Activated T-helper 9 cell treated with anti-CD3 and anti-CD28 coated beads, Interleukin-2, amount 50 U/mL, for 16 hours (primary cell): ENCODE measurements at places on chromosomes 2 and 18.

GRCh38 chr2:198279026-198279425 is 474.6 kb downstream of the PLCL1 start:
- DNase-seq: no peak

- DNase-seq: no peak
These were observed 170.1 kb upstream of the KYNU start for GRCh38 chr2:142707318-142707717.

DNA sequence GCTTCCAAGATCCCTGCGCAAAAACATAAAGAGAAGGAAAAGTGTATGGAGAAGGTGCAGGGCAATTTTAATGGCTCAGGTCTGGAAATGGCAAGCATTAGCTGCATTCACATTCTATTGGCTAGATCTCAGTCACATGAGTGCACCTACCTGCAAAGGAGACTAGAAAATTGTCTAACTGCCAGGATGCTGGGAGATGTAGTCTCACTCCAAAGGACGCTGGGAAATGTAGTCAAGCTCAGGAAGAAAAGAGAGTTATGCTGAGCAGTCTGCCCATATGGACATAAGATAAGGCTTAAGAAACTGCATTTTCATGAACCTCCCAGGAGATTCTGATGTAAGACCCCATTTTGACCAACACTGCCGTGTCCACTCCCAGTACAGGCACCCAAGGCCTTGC is 9.5 kb upstream of the KLHL29 start:
- no peak for DNase-seq

- no peak for DNase-seq
These were observed 33.8 kb downstream of the LPIN2 start for GRCh38 chr18:2979129-2979528.

DNA sequence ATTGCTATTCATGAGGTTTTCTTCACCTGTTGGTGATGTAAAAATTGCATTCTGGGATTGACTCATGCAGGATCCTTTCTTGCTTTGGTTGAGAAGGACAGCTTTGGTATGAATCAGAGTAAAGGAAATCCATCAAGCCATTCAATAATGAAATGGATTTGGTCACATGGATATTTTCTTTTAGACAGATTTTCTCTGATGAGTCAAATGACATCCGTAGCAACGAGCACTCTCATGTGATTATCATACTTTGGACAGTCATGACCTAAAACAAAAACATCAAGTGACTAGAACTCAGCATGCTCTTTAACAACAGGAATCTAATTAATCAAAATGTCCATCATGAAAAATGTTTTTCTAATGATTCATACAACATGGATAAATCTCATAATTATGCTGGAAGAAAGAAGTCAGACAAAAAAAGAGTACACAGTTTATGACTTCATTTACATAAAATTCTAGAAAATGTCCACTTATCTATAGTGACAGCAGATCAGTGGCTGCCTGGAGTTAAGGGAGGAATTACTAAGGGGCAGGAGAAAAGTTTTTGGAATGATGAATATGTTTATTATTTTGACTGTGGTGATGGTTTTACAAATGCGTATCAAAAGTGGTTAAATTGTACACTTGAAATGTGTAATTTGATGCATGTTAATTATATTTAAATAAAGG is 30.7 kb downstream of the TRAK2 start:
- DNase-seq: no peak

DNA sequence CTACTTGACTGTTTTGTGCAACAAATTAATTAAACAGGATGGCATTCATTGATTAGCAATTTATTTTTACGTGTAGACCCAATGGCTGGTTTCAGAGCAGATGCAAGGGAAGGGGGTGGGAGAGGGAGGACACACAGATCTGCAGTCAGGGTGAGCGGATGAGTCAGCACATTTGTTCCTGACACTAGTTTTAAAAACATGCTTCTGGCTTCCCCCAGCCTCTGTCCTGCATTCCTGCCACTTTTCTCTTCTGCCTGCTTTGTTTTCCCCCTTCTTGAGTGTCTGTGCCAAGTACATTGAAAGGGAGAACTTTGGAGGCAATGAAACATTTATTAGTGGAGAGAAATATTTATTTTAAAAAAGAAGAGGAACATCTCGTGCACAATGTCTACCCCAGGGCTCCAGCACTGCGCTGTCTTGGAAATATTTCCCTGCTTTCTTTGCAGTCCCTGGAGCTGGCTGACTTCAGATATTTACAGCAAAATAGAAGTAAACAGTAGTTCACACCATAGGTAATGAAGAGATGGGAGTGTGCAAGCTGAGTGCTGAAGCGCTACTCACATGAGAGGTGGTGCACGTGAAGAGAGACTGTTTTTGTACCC is 52.2 kb downstream of the NRP2 start:
- no peak for DNase-seq

GRCh38 chr18:75844146-75844545 is 416.6 kb upstream of the SMIM21 start:
- DNase-seq: no peak

GRCh38 chr2:219087361-219087760 is 26.6 kb upstream of the IHH start:
- no peak for DNase-seq

DNA sequence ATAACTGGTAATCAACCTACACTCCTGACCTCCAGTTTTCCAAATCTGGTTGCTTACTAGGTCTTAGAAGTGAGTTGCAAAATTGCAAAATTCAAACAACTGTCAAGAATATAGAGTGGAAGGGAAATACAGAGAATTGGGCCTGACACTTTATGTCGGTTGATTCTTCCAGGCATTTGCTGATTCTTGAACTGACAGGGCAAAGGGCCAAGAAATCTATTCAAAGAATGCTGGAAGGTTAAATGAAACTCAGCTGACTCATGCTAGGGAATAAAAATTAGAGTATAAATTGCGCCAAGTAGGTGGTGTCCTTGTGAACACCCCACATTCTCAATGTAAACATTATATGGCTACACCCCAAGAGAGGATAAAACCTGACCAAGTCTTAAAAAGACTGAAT is 21.5 kb upstream of the ZSCAN30 start:
- no peak for DNase-seq

DNA sequence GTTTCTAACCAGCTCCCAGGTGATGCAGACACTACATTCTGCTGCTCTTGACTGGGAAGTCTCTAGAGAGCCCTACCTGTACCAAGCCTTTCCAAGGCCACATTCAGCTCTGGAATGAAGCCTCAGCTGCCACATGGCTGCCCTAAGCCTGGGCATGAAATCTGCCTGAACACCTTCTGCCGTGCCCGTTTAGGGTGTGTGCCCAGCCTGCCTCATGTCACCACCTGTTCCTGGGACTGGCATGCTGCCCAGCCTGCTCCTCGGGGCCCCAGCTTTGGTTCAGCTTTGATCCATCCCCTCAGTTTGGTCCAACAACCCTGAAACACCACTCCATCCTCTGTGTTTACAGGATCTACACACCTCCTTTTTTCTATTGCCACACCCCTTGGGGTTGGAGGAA is 210.9 kb downstream of the L3MBTL4 start:
- DNase-seq: no peak

DNA sequence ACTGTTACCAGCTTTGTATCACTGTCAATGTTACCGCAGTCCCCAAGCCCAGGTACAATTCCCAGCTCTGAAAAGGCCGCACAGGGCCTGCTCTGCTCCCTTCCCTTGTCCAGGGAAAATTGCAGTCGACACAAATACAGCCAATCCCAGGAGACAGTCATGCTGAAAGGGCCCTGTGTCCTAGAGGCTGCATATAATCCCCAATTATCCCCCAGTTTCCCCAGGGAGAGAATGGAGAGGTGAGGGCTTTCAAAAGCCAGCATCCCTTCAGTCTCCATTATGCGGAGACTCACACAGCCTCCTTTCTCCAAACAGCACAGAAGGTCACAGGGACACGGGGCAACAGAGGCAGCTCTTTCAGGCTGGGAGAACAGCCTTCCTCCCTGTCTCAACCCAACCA is 17.1 kb upstream of the CTIF start:
- no peak for DNase-seq

DNA sequence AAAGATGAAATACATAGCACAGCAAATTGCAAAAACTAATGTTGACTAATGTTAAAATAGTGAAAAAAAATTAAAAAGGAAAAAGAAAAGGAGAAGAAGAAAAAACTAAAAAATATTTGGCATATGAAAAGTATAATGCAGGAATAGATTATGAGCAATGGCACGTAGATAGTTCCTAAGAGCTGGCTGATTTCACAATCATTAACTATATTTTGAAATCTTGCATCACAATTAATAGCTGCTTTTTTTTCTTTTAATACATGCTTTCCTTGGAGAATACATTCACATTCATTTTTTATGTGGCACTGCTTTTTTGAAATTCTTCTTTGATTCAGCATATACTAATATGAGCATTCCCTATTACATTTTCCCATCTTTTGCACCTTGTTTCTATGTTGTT is 299.8 kb downstream of the DPP10 start:
- no peak for DNase-seq

DNA sequence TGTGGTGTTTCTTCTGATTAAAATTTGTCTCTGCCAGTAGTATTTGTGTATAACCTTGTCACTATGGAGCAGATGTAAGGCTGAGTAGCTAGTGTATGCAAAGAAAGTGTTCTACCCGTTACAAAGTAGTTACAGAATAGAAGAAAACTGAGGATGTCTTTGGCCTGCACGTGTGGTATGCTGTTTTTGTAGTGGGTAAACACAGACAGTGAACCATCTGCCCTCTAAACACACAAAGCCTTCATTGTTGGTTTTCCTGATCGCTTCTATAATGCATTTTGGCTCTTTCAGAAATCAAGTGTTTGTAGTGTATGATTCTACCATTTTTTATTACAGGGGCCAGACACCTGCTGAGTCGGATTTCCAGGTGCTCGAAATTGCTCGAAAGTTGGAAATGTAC is 61.5 kb downstream of the FARP2 start:
- DNase-seq: no peak

- DNase-seq: no peak
These were observed 144.0 kb downstream of the LDLRAD4 start for GRCh38 chr18:13362607-13363006.

GRCh38 chr18:8620845-8621244 is 11.6 kb downstream of the RAB12 start:
- no peak for DNase-seq

GRCh38 chr2:18154259-18154658 is 275.8 kb downstream of the KCNS3 start:
- no peak for DNase-seq

- no peak for DNase-seq
These were observed 81.9 kb upstream of the PKDCC start for GRCh38 chr2:41965909-41966295.

GRCh38 chr2:32495139-32495538 is 132.7 kb upstream of the TTC27 start:
- no peak for DNase-seq

GRCh38 chr2:162475661-162476060 is 131.7 kb downstream of the GCA start:
- DNase-seq: no peak

- no peak for DNase-seq
These were observed 594 bp downstream of the RAD51AP2 start for GRCh38 chr2:17517481-17518211.

- DNase-seq: no peak
These were observed 20.3 kb downstream of the MYO1B start for GRCh38 chr2:191265311-191266170.

- DNase-seq: no peak
These were observed 633.9 kb downstream of the STK39 start for GRCh38 chr2:167613471-167613870.

DNA sequence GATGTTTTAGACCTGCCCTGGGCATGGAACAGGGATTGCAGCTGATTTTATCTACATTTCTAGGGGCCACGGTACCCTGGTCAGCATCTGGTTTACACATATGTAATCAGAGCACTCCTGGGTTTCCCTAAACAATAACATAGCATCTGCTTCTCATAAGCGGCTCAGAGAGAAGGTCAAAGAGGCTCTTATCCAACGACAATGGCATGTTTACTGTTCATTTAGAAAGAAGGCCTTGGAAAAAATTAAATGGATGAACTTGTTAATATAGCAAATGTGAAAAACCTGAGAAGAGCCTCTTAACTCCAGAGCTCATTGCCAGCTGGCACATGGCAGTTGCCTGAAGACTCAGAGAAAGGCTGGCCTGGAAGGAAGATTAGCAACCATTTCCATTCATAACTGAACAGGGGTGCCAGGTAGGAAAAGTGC is 202.8 kb upstream of the THUMPD2 start:
- no peak for DNase-seq

DNA sequence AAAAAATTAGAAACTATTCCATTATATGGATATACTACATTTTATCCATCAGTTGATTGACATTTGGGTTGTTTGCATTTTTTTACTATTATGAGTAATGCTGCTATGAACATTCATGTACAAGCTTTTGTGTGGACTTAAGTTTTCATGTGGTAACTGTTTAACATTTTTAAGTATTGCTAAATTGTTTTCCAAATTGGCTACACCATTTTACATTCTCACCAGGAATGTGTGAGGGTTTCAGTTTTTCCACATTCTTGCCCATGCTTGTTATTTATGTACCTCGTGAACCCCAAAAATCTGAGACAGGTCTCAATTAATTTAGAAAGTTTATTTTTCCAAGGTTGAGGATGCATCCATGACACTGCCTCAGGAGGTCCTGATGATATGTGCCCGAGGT is 3.1 kb upstream of the TXNL4A start:
- no peak for DNase-seq

- DNase-seq: no peak
These were observed 726.0 kb downstream of the KCNJ3 start for GRCh38 chr2:155424518-155424917.

GRCh38 chr18:79394534-79395307 is 1.0 kb upstream of the NFATC1 start:
- DNase-seq: peak; percentile 66

GRCh38 chr2:8234253-8234652 is 447.6 kb upstream of the ID2 start:
- DNase-seq: no peak

DNA sequence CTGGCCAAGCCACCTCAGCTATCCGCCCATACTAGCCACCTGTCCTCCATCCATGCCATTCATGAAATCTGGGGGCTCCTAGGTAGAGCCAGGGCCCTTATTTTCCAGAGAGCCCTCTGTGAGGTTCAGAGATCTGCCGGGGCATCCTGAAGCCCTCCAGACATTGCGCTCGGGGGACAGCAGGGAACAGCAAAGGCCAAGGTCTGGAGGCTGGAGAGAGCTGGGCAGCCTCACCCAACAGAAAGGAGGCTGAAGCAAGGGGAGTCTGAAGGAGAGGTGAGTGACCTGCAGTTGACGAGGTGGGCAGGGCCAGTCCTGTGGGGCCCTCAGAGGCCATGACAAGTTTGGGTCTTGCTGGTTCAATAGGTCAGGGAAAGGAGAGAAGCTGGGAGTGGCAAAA is 8.6 kb upstream of the DES start:
- no peak for DNase-seq

GRCh38 chr2:155203178-155203577 is 504.7 kb downstream of the KCNJ3 start:
- DNase-seq: no peak
